ELF-1 (cell line): ENCODE measurements at places on chromosomes 7 and 10.

- DNase-seq, result no peak
Measured at GRCh38 chr10:31554556-31554955, 235.5 kb downstream of the ZEB1 start.

DNA sequence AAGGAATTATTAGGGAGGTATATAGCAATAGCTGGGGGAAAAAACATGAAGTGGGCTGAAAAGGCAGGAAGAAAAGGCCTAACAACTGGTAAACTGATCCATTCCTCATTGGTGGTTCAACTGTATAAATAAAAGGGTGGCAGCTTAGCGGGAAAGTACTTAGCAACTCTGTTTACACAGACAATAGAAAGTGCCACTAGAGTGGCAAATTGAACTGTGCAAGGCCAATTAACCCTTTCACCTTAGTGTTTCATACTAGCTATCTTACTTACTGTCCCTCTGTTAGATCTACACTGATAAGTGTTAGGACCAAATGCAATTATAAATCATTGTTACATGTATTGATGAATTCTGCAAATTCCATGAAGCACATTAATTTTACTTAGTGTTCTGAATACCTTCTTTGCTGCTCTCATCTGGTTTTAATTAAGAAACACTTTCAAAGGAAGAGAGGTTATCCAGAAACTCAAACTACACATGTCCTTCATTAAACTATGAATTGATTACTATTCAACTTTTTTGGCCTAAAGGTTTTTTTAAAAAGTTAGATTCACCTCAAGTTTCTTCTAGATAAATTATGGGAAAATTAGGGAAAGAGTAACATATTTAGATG is 28.0 kb downstream of the DNAJC1 start:
- no peak for DNase-seq

- no peak for DNase-seq
Measured at GRCh38 chr7:136877509-136877908, 9.1 kb downstream of the CHRM2 start.

DNA sequence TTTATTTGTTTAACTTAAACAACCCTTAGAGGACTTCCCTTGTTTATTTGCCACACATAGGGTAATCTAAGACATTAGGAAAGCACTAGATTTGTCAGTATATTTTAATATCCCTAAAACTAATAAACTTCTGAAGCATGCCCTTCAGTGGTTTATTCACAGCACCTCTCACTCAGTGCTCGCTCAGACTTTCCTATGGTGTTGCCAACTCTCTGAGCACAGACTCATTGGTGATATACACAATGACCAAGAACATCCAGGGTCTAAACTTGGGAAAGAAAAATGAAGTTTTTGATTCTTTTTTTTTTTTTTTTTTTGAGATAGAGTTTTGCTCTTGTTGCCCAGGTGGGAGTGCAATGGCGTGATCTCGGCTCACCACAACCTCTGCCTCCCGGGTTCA is 82.2 kb downstream of the RAB11FIP2 start:
- no peak for DNase-seq

DNA sequence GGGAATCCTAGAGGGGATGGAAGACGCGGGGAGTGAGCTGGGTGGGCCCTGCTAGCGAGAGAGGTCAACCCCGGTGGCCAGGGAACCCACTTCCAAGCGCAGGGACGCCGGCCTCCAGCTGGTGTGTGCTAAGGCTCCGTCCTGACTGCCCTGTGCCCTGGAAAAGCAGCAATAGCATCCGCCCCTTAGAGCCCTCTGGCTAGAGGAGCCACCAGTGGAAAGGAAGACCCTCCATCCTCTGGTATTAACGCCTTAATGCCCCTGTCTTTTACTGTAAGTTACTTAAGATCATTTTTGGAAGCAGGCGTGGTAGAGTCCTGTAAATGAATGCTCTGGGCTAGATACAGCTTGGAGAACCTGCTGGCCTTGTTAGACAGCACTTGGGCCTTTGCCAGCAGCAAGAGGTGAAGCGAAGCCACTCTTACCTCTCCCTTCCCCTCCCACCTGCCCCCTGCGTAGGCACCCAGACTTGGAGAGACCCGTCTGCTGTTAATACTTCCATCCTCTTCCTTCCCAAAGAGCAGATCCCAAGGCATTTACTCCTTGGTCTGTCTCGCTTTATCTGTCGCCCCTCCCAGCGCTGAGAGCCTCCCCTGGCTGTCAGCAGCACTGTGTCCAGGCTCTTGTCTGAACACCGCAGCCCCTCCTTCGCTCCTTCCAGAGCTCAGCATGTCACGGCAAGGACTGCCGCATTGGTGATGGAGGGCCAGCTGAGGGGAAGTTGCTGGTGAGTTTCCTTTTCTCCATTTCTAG is 4.6 kb downstream of the REPIN1 start:
- peak; percentile 79 for DNase-seq

- no peak for DNase-seq
Measured at GRCh38 chr10:100901051-100901450, 11.7 kb upstream of the SLF2 start.

DNA sequence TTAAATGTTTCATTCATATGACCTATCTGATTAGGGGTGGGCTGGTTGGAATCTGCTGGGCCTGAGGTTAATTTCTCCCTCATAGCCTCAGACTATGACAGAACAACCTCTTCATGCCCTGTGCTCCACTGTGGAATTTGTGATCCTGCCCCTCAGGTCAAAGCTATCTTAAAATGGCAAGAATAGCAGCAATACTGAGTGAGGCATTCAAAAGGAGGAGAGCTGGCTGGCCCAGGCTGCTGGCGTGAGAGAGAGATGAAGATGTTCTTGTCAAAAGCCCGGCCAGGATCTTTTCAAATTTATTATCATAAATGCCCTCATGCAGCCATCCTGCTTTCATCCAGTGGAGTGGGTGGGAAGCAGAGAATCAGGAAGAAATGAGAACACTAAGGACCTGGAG is 41.8 kb upstream of the PLCE1 start:
- DNase-seq, result no peak

DNA sequence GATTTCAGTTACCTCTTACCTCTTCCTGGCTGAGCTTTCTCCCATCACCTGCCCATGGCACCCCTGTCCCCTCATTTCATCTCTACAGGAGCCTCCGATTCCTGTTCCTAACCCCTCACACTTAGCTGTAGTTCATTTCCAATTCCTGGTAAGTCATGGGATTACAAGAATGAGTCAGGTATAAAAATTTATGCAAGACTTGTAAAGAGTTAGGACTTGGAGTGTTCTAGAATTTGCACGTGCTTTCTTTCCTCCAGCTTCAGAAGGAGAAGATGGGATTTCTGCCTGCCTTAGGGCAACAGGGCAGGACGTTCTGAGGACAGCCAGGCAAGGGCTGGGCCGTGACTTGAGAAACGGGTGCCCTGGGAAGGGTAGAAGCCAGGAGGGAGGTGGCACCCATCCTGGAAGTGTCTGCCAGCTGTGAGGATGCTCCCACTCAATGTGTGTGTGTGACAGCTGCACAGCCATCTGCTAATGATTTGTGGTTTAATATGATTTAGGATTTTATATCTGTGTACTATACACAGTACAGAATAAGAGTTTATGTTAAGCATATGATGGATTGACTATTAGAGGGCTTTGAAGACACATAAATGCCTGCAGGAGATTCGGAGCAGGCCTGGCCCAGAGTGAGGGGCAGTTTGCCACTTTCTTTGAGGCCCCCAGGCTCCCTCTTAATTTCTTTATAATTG is 81.5 kb upstream of the VIPR2 start:
- DNase-seq, result no peak

DNA sequence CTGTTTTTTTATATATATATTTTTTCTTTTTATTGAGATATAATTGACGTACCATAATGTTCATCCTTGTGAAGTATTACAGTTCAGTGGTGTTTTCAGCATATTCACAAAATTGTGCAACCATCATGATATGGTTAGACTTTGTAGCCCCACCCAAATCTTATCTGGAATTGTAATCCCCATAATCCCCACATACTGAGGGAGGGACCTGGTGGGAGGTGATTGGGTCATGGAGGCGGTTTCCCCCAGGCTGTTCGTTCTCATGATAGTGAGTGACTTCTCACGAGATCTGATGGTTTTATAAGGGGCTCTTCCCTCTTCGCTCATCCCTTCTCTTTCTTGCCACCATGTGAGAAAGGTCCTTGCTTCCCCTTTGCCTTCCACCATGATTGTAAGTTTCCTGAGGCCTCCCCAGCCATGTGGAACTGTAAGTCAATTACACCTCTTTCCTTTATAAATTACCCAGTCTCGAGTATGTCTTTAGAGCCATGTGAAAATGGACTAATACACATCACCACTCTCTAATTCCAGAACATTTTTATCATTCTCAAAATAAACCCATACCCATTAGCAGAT is 73.9 kb upstream of the SMNDC1 start:
- DNase-seq, result no peak

DNA sequence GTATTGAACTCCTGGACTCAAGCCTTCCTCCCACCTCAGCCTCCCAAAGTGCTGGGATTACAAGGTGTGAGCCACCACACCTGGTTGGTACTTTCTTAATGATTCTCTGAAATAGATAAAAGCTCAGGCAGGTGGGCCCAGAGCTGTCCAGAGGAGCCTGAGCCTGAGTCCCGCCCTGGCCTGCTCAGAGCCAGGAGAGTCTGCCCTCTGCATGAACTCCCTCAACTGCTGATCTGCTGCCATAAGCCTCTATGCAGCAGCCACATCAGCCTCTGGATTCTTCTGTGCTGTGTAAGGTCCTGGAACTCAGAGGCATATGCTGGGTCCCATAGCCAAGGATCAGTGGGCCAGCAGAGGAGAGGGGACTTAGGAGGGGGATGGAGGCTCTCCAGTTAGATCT is 23.1 kb upstream of the DDIT4 start:
- DNase-seq, result peak; percentile 30

DNA sequence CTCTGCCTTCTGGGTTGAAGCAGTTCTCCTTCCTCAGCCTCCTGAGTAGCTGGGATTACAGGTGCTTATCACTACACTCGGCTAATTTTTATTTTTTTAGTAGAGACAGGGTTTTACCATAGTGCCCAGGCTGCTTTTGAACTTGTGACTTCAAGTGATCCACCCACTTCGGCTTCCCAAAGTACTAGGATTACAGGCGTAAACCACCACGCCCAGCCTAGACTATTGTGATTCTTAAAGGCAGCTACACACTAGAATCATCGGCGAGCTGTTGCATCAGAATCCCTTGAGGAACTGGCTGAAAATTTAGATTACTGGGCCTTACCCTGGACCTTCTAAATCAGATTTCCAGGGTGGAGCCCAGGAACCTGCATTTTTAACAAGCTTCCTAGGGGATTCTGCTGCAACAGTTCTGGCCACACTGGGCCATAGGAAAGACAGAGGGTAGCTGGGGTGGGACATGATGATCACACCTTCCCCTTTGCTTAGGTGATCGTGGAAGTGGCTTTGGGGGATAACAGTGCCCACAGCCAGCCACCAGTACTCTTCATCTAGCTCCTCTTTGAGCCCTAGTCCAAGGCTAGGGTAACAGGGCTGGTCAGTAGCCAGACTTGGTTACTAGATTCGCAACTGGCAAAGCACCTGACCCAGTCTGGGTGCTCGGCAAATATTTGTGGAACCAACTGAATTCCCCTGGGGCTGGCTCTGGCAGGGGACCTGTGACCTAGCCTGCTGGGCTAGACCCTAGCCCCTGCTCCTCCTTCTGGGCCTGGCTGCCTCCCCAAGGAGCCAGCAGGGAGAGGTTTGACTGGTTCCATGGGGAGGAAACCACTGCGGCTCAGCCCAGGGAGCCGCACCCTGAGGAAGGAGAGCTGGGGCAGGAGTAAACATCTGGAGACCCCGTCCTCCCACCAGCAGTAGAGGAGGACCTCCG is 67.1 kb upstream of the DUSP5 start:
- peak; percentile 10 for DNase-seq

- DNase-seq, result peak; percentile 76
Measured at GRCh38 chr7:130322615-130323014, 22.0 kb upstream of the CPA5 start.

GRCh38 chr7:121006711-121007315 is 18.3 kb downstream of the CPED1 start:
- DNase-seq, result no peak
